ENCODE measurements at places on chromosomes 3 and 15. TPM values are rescaled to one million over a fixed set of nuclear protein-coding genes. Genes with fewer than 3 reads are reported as not detected.

Gene FRMD5
- 0.24 TPM for total RNA-seq

Gene COL6A6
- total RNA-seq: not detected

DNA sequence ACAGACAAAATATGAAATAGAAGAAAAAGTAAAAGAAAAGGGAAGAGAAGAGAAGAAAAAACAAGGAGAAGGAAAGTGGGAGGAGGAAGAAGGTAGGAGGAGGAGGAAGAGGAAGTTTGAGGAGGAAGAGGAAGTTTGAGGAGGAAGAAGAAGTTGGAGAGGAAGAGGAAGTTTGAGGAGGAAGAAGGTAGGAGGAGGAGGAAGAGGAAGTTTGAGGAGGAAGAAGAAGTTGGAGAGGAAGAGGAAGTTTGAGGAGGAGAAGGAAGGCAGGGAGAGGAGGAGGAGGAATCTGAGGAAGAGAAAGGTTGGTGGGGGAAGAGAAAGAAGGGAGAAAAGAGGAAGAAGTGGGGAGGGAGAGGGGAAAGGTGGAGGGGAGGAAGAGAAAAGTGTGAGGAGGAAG is 169.2 kb upstream of the RORA start:
- no peak for DNase-seq
- no peaks in the 10 kb centered on the region for H3K36me3 ChIP-seq
- no peak overlapping the region for H3K27ac ChIP-seq

GRCh38 chr3:127970966-127971592 is 56.0 kb downstream of the KBTBD12 start:
- H3K4me3 ChIP-seq: no peak overlapping the region
- H3K36me3 ChIP-seq: no peaks in the 10 kb centered on the region
- peak; percentile 16 for DNase-seq
- H3K4me1 ChIP-seq: no peaks in the 10 kb centered on the region

- no peak overlapping the region for H3K4me3 ChIP-seq
- H3K4me1 ChIP-seq: peaks cover 53% of the 10 kb centered on the region
- no peaks in the 10 kb centered on the region for H3K27me3 ChIP-seq
- H3K27ac ChIP-seq: peak overlapping the region; percentile 33
- DNase-seq: no peak
These were observed 526.0 kb downstream of the FOXP1 start for GRCh38 chr3:71057526-71057894.

DNA sequence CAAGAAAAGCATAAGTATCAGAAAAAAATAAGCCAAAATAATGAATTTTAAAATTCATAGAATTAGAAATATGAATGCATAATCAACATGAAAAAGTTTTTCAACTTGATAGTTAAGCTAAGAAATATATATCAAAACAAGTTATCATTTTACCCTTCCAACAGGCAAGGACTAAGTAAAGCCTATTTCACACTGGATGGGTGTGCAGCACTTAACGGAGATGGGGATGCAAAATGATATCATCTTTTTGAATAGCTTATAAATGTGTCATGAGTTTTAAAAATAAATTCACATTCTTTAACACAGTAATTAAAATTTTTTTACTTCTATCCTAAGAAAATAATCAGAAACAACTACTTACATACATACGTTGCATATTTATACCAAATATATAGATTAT is 20.9 kb downstream of the PIK3R4 start:
- H3K4me3 ChIP-seq: no peak overlapping the region
- H3K27me3 ChIP-seq: no peaks in the 10 kb centered on the region
- peaks cover 5% of the 10 kb centered on the region for H3K4me1 ChIP-seq
- H3K36me3 ChIP-seq: no peaks in the 10 kb centered on the region
- DNase-seq: no peak

Gene DPPA2
- total RNA-seq: not detected

- H3K4me1 ChIP-seq: no peaks in the 10 kb centered on the region
- H3K27me3 ChIP-seq: no peaks in the 10 kb centered on the region
- H3K36me3 ChIP-seq: no peaks in the 10 kb centered on the region
- no peak overlapping the region for H3K27ac ChIP-seq
- DNase-seq: no peak
- H3K4me3 ChIP-seq: no peak overlapping the region
These were observed 151.9 kb upstream of the ARL6 start for GRCh38 chr3:97612632-97613031.

GRCh38 chr3:50194128-50194902 is 2.9 kb downstream of the GNAT1 start:
- no peak overlapping the region for H3K27ac ChIP-seq
- peak; percentile 65 for DNase-seq
- H3K27me3 ChIP-seq: peaks cover 18% of the 10 kb centered on the region

Gene XCR1
- total RNA-seq: not detected

Gene C3orf70
- 3.0 TPM for total RNA-seq

DNA sequence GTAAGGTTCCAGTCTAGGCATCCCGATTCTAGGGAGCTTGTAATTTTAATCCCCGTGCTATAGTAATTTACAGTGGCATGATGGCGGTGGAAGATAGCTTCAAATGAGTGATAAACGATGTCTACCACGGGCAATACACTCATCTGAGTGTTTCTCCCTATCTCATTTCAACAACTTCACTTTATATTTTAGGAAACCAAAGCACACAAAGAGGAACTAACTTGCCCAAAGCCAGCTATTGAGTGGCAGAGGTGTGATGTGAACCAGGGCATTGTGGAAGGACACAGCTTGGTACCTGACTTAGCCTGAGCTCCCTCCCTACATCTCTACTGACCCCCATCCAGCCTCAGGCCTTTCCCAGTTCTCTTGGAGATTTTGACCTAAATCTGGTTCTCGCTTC is 16.9 kb upstream of the FILIP1L start:
- H3K27me3 ChIP-seq: no peaks in the 10 kb centered on the region
- no peak for DNase-seq
- H3K4me1 ChIP-seq: no peaks in the 10 kb centered on the region
- H3K36me3 ChIP-seq: no peaks in the 10 kb centered on the region
- H3K27ac ChIP-seq: no peak overlapping the region

- no peak overlapping the region for H3K4me3 ChIP-seq
- no peak for DNase-seq
- no peaks in the 10 kb centered on the region for H3K4me1 ChIP-seq
- no peak overlapping the region for H3K27ac ChIP-seq
These were observed 48.3 kb downstream of the DENND4A start for GRCh38 chr15:65743637-65744252.

Gene ROPN1
- not detected for total RNA-seq

- H3K4me3 ChIP-seq: no peak overlapping the region
- H3K27ac ChIP-seq: peak overlapping the region; percentile 75
- no peaks in the 10 kb centered on the region for H3K27me3 ChIP-seq
- H3K4me1 ChIP-seq: peaks cover 49% of the 10 kb centered on the region
- DNase-seq: no peak
- no peaks in the 10 kb centered on the region for H3K36me3 ChIP-seq
These were observed 84.1 kb downstream of the ST6GAL1 start for GRCh38 chr3:187014417-187014864.

DNA sequence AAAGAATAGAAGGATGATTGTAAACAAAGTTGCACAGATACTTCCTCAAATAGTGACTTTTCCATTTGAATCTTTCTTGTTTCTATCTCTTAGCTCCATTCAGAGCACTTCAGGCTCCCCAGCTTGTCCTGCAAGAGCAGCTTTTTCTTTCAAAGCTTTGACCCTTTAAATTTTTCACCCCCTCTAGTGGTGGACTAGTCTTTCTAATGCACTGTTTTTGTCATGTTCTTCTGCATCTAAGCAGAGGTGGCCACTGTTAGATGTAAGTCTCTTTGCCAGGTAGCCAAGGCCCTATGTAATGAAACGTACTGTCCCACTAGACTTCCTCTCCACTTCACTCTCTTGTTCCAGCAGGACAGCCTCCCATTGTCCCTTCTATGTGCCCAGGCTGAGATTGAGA is 74.0 kb upstream of the MANF start:
- H3K27ac ChIP-seq: no peak overlapping the region
- H3K36me3 ChIP-seq: no peaks in the 10 kb centered on the region
- DNase-seq: no peak
- H3K27me3 ChIP-seq: no peaks in the 10 kb centered on the region

- H3K27ac ChIP-seq: no peak overlapping the region
- H3K4me1 ChIP-seq: no peaks in the 10 kb centered on the region
- H3K4me3 ChIP-seq: no peak overlapping the region
These were observed 31.3 kb downstream of the ATP13A3 start for GRCh38 chr3:194455481-194455880.

DNA sequence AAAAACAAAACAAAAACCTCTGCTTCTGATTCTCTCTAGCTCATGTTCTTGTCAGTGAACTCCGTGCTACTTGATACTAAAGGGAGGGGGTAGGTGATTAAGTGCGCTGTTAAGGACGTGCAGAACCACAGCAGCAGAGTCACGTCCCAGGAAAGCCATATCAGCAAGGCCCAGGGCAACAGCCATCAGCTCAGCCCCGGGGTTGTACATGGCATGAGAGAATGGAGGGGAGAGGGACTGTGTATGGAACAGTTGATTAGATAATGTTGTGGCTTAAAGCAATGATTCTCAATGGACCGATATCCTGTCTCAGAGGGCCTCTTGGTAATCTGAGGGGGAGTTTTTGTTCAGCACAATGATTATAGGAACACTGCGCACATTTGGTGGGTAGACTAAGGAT is 27.6 kb downstream of the C2CD4A start:
- no peak for DNase-seq
- no peaks in the 10 kb centered on the region for H3K4me1 ChIP-seq
- H3K27ac ChIP-seq: no peak overlapping the region
- H3K27me3 ChIP-seq: no peaks in the 10 kb centered on the region
- no peaks in the 10 kb centered on the region for H3K36me3 ChIP-seq

DNA sequence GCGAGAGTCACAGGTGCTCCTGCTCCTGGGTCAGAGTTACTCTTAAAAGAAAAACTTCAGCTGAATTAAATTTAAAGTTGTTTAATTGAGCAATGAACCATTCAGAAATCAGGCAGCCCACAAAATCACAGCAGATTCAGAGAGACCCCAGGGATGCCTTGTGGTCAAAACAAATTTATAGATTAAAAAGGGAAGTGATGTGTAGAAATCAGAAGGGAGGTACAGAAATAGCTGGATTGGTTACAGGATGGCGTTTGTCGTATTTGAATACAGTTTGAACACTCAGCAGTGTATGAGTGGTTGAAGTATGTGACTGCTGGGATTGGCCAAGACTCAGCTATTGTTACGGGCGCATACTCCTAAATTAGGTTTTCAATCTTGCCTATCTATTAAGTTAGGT is 58.6 kb downstream of the UACA start:
- H3K27me3 ChIP-seq: no peaks in the 10 kb centered on the region
- no peak overlapping the region for H3K27ac ChIP-seq
- no peak overlapping the region for H3K4me3 ChIP-seq
- H3K4me1 ChIP-seq: peaks cover 29% of the 10 kb centered on the region

DNA sequence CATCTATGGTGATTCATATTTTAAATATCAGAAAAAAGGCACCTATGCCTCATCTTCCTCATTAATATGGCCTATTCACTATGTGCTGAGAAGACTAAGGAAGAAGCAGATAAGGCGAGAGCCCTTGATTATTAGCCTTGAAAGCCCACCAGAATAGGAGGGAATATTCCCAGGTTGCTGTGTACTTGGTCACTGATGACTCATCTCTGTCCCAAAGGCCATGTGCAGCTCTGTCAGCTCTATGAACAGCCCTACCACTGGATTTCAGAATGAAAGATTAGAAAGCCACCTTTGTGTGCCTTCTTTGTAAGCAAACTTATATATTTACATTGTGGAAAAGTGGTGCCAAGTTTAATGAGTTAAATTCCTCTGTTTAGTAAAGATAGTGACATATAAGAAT is 211.5 kb downstream of the NFKBIZ start:
- no peaks in the 10 kb centered on the region for H3K36me3 ChIP-seq
- no peak overlapping the region for H3K4me3 ChIP-seq
- DNase-seq: no peak
- no peak overlapping the region for H3K27ac ChIP-seq
- H3K4me1 ChIP-seq: no peaks in the 10 kb centered on the region

- H3K4me3 ChIP-seq: no peak overlapping the region
- no peak overlapping the region for H3K27ac ChIP-seq
- H3K4me1 ChIP-seq: peaks cover 3% of the 10 kb centered on the region
- H3K27me3 ChIP-seq: no peaks in the 10 kb centered on the region
These were observed 118.9 kb downstream of the NECTIN3 start for GRCh38 chr3:111190518-111190917.
